NCI-H2171 (cell line): ENCODE measurements at places on chromosomes 11 and 22.

GRCh38 chr11:92387859-92388258 is 163.2 kb downstream of the FAT3 start:
- no peak for DNase-seq

GRCh38 chr11:119729951-119730613 is 1.1 kb upstream of the NECTIN1 start:
- no peak for DNase-seq

- DNase-seq: no peak
Observed at GRCh38 chr11:18145025-18145424, 12.7 kb downstream of the MRGPRX3 start.

DNA sequence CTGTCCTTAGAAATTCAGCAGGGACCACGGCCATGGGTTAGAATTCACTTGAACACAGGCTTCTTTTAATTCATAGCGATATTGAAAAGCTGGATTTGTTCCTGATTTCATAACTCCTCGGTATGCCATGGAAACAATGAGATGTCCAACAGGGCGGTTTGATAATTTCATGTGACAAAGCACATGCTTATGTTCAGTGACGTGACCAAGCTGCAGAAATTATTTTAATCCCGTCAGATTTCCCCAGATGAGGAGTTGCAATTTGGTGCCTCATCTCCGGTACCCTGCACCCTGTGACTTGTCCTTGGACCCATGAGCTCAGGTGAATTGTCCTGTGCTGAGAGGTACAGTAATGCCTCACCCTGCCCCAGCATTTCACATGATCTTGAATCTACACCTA is 81.7 kb downstream of the C11orf91 start:
- DNase-seq: no peak

DNA sequence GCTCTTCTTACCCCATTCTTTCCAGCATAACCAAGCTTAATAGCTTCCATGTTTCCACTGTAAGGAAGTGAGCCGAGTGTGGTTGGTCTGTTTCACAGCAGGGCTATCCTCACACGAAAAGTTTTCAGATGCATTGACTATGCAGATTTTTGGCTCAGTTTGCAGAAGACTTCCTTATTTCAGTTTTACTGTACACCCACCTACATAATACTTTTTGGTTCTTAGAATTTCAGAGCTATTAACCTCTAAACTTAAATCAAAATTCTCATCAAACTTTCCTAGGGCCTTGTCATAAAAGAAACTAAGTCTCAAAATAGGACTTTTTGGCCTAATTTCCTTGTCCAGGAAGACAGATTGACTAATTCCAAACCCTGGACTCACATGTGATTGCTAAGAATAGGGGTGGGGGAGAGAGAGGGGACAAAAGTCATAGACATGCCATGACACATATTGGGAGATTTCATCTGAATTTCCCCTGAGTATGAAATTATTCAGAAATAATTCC is 7.3 kb upstream of the EHF start:
- no peak for DNase-seq

DNA sequence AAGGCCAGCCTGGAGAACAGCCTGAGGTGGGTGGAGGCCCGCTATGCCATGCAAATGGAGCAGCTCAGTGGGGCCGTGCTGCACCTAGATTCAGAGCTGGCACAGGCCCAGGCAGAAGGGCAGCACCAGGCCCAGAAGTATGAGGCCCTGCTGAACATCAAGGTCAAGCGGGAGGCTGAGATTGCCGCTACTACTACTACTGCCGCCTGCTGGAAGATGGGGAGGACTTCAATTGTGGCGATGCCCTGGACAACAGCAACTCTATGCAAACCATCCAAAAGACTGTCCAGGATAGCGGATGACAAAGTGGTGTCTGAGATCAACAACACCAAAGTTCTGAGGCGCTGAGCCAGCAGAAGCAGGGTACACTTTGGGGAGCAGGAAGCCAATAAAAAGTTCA is 3.1 kb upstream of the TMEM218 start:
- DNase-seq: no peak

DNA sequence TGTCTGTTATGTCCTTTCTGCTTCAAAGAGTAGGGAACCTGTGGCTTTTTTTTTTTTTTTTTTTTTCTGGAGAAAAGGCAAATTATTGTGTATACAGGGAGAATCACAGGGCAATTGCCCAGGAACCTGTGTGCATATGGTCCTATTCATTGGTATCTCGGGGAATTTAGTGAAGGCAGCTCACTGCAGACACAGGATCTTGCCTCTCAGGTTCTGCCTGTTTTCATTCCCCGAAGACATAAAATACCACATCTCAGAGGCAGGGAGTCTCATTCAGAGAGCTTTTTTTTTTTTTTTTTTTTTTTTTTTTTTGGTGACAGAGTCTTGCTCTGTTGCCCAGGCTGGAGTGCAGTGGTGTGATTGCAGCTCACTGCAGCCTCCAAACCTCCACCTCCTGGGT is 88.3 kb downstream of the OSBP2 start:
- no peak for DNase-seq

DNA sequence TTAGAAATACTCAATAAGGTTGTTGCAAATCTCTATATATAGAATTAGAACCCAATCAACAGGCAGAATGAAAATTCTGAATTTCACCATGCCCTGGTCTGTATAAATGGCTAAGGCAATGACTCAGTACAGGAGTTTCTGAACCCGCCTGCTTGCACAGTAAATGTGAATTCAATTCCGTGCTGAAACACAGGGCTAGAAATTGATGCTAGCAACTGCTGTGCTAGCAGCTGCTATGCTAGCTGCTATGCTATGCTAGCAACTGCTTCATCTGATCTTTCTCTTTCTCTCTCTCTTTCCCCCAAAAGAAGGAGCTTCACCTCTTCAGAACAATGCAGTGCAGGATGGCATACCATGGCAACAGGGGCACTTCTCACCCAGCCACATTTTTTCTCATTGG is 9.7 kb upstream of the OR52J3 start:
- no peak for DNase-seq

- DNase-seq: no peak
Observed at GRCh38 chr11:122192634-122193255, 76.7 kb upstream of the BLID start.

DNA sequence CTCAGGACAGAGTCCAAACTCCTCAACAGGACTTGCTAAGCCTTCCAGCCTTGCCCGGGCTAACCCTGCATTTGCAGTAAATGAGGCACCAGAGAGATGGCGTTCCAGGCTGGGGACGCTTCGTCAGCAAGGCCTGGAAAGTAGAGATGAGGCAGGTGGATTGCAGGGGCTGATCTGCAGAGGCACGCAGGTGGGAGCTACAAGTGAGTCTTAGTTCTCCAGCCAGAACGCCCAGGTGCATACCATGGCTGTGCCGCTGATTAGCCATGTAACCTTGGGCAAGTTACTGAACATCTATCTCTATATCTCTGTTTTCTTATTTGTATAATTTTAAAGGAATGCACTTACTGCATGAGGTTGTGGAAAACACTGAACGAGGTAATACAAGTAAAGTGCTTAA is 52.7 kb upstream of the BARX2 start:
- DNase-seq: no peak

DNA sequence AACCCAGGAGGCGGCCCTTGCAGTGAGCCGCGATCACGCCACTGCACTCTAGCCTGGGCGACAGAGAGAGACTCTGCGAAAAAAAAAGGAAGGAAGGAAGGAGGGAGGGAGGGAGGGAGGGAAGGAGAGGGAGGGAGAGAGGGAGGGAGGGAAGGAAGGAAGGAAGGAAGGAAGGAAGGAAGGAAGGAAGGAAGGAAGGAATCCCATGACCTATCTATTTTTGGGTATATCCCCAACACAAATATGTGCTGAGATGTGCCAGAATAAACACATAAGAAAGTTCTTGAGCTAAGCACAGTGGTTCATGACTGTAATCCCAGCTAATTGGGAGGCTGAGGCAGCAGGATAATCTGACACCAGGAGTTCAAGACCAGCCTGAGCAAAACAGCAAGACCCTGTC is 82.0 kb downstream of the SIK3 start:
- DNase-seq: no peak

DNA sequence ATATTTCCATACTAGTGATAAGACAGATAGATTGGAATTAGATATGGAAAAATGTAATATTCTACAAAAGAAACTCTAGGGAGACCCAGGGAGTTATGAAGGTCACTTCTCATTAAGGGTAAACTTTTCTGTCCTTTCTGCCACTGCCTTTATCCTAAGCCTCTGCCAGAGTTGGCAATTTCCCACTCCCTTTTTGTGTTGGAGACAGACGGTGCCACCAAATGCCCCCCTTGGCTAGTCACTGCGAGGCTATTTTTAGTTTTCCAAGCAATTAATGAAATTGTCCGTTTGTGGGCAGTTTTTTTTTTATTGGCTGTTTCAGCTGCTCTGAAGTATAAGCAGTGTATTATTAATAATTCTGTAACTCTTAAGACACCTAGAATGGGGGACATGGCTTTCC is 67.6 kb upstream of the TENM4 start:
- no peak for DNase-seq

- no peak for DNase-seq
Observed at GRCh38 chr11:101567071-101567470, 16.7 kb downstream of the TRPC6 start.

GRCh38 chr11:35101223-35101622 is 37.7 kb upstream of the CD44 start:
- DNase-seq: no peak

GRCh38 chr11:126440276-126440675 is 84.8 kb downstream of the ST3GAL4 start:
- no peak for DNase-seq

DNA sequence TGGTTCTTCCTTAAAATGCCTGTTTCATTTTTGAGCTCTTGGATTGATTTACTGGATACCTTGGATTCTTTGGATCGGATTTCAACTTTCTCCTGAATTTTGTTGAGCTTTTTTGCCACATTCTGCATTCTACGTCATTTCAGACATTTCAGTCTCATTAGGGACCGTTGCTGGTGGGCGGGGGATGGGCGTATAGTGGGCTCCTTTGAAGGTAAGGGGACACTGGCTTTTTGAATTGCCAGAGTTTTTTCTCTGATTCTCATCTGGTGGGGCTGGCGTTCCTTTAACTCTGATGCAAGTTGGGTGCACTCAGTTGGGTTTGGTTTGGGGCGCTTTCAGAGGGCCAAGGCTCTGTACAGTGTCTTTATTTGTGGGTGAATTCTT is 216.5 kb downstream of the DYNC2H1 start:
- DNase-seq: no peak

- no peak for DNase-seq
Observed at GRCh38 chr22:46994265-46994664, 231.8 kb downstream of the TBC1D22A start.

GRCh38 chr11:111026241-111026640 is 219.3 kb upstream of the POU2AF2 start:
- no peak for DNase-seq

- DNase-seq: no peak
Observed at GRCh38 chr11:124983674-124984511, 29.9 kb downstream of the CCDC15 start.

DNA sequence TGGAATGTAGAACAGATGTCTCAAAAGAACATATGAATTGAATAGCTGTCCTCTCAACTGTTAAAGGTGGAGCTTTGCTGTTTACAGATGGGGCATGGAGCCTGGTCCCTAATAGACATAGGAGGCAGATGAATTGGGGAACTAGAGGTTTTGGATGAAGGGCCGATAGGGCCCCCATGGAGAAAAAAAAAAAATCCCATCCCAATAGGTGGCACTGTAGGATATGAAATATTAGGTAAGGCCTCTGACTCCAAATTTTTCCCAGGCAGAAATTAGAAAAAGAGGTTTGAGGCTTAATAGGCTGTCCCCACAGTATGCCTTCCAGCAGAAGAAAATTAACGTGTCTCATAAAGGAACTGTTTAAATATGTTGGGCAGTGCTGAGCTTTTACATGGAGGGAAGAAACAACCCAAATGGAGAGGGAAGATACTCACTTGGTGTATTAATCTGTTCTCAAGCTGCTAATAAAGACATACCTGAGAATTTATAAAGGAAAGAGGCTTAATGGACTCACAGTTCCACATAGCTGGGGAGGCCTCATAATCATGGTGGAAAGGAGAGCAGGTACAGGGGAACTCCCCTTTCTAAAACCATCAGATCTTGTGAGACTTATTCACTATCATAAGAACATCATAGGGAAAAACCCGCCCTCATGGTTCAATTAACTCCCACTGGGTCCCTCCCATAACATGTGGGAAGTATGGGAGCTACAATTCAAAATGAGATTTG is 30.1 kb upstream of the TMEM45B start:
- DNase-seq: no peak

DNA sequence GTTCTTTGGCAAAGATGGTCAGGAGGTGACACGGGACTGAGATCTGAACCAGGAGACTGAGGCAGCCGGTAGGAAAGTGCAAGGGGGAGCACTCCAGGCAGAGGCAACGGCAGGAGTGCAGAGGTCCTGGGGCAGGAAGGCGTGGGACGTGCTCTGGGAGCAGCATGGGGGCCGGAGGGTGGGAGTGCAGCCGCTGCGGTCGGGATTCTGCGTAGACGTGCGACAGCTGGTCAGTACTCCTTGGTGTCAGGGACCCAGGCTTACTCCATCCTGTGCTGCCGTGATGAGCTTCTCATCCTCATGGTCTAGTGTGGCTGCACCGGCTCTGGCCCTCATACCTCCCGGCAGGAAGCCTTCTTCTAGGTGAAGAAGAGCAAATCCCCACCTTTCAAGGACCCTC is 16.9 kb upstream of the TRMU start:
- DNase-seq: no peak

DNA sequence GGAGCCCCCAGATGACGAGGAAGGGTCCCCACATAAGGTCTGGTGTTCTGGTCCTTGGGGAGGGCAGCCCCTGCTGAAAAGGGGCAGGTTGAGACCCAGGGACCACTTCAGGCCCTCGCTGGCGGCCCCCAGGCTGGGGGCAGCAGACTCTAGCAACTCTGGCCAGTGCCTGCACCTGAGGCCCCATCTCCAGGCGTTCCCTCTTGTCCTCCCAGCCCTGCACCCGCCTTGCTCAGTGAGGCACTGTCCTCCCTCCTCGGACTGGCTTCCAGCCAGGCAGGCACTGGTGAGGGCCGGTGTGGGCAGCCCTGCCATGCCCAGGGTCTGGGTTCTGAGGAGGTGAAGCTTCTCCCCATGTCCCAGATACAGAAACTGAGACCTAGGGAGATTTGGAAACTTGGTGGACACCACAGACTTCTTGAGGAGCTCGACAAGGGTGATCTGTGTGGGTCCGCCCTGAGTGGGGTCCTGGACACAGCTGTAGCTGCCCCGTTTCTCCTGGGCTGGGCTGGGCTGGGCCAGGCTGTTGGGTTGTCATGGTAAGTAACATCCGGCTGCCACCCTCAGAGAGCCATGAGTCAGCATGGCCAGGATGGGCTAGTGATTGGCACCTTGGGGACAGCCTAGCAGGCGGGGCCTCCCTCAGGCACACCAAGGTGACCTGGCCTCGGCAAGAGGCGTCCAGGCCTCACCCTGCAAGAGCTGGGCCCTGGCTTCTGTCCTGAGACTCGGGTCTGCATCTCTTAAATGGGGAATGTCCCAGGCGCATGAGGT is 11.1 kb upstream of the PHLDA2 start:
- no peak for DNase-seq

DNA sequence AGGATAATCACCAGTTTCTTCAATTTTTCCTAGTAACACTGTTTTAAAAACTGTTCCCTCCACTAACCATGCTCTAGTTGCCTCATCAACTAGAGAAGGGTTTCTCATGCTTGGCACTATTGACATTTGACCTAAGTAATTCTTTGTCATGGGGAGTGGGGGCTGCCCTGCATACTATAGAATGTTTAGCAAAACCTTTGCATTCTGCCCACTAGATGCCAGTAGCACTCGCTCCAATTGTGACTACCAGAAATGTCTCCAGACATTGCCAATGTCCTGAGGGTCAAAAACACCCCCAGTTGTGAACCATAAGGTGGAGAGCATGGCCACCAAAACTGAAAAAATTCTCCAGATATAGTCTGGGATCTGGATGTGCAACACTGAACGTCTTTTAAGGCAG is 27.6 kb upstream of the BMAL1 start:
- no peak for DNase-seq

- DNase-seq: no peak
Observed at GRCh38 chr11:1240771-1241170, 17.9 kb downstream of the MUC5B start.
